ENCODE measurements at places on chromosomes 3 and 15.

GRCh38 chr15:92098869-92099268 lies 245.4 kb downstream of the SLCO3A1 start:
- no peak for DNase-seq

DNA sequence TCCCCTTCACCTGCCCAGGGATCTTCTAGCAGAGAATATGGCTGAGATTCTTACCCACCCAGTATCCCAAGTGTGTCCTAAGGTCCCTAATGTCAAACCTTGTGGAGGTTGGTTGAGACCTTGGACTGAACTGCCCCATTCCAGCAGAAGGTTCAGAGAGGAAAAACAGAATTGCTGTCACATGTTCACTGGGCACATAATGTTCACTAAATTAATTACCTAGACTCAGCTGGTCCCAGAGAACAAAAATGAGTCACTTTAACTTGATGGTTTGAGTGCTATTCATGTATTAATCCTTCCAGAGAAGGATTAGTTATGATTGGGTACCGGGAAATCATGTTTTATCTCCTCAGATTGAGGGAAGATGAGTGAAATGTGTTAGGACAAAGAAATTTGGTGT lies 171.3 kb upstream of the GADL1 start:
- DNase-seq = no peak

DNA sequence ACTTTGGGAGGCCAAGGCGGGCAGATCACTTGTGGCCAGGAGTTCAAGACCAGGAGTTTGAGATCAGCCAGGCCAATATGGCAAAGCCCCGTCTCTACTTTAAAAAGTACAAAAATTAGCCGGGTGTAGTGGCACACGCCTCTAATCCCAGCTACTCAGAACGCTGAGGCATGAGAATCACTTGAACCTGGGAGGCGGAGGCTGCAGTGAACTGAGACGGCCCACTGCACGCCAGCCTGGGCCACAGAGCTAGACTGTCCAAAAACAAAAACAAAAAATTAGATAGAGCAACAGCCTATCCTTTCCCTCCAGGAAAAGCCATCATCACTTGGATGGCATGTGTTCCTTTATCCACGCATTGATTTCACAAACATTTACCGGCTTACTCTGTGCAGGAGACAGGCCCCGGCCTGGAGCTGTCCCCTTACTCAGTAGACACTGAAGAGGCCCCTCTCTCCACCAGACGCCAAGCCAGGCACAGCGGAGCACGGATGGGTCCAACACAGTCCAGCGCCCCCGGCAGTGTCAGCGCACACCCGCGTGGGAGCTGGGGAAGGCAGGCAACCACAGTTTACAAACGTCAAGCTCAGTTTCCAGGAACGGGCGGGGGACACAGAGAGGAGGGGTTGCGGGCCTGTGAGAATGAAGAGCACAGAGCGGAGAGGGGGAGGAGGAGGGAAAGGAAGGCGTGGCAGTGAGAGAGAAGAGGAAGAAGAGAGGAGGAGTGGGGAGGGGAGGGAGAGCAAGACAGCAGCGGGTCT lies 3.1 kb downstream of the GP5 start:
- DNase-seq = peak; percentile 65

- peak; percentile 49 for DNase-seq
Observed at GRCh38 chr3:86695752-86696151, 295.2 kb downstream of the VGLL3 start.

DNA sequence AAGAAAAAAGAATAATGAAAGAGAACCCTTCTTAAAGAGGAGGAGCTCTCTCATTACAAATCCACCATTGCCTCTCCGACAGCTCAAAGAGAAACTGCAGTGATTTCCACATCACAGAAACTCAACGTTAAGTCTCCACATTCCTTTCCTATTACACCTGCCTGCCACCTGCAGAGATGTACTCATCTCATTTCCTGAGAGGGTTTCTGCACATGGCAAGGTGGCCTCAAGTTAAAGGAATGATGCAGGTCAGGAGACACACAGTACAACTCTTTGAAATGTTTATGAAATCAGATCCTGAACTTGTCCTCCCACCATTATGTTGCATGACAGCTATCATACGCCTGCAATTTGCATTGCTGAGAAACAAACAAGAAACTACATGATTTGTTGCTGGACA lies 458.4 kb upstream of the ADAMTS9 start:
- peak; percentile 50 for DNase-seq

DNA sequence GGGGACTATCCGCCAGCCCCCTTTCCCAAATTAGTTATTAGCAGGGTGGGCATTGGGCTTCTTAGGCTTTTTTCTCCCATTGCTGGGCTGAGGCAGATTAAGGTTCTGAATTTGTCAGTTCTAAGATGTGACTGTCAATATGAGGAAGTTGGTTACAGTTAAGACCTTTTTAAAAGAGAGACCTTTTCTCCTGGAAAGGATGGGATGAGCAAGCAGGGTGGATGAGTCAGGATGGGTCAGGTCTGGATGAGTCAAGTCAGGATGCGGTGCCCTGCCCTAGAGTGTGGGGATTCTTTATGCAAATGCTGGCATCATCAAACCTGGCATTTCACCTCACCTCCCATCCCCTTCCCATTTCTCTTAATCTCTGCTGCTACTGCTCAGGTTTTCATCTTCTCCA lies 1.9 kb downstream of the AEN start:
- no peak for DNase-seq

GRCh38 chr15:54884312-54884711 lies 312.4 kb downstream of the RSL24D1 start:
- no peak for DNase-seq

GRCh38 chr15:81216422-81216821 lies 19.7 kb downstream of the IL16 start:
- DNase-seq = no peak

GRCh38 chr3:55572816-55573215 lies 85.7 kb upstream of the WNT5A start:
- no peak for DNase-seq

DNA sequence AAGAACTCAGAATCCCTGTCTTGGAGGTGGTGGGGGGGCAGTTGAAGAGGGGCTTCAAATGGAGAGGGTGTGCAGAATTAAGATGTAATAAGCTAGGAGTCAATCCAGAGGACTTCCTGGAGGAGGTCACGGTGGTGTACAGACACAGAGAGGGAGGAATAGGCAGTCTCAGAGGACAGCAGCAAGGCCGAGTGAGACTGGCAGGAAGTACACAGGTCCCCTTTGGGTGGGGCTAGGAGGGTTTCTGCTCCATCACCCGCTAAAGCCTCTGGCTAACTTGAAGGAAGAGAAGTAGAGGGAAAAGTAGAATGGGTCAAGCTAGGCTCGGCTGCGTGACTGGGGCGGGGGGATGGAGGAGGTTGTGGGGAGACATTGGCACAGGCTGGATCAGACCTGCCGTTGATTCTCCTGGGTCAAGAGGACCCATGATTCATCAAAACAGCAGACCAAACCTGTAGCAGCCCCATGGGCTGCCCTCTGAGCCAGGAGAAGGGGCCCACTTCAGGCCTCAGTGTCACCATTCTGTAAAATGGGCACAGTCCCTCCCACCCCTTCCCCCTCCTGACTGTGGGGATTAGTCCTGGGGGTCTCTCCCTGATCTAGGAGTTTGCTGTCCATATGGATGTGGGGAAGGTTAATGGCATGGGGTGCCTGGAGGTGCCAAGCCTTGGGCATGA lies 16.9 kb downstream of the CSPG4 start:
- no peak for DNase-seq

- DNase-seq = no peak
Observed at GRCh38 chr3:54641226-54642014, 286.4 kb downstream of the LRTM1 start.

DNA sequence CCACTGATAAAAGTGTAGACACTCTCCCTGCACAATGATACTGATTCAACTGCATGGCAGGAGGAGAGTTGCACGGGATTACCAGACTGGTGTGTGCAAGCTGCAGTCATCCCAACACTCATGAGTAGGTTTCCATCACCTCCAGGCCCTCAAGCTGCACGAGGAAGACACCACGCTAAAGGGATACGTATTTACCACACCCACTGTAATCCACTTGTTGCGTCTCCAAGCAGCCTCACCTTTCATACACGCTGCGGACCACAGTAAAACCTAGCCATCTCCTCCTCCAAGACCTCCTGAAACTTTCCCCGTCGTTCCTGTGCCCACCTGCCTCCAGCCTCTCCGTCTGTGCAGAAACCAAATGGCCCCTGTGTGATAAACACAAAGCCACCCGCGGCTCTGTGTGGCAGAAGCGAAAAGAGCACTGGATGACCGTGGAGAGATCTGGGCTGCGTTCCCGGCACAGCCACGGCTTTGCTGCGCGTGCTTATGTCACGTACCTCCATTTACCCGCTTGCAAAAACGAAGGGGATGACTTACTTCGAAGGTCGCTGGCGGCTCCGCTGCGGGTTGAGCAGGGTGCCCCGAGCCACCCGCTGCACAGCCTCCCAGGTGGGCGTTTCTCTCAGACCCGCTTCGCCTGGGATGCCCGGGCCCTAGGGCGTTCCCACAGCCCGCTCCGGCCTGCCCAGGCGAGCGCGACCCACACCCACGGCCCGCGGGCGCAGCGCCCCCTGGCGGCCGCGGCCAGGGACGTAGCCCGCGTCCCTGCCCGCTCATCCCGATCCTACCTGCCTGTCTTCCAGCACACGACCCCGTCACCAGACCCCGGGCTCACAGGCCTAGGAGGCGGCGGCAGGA lies 643 bp downstream of the ABCC5 start:
- DNase-seq = peak; percentile 72

DNA sequence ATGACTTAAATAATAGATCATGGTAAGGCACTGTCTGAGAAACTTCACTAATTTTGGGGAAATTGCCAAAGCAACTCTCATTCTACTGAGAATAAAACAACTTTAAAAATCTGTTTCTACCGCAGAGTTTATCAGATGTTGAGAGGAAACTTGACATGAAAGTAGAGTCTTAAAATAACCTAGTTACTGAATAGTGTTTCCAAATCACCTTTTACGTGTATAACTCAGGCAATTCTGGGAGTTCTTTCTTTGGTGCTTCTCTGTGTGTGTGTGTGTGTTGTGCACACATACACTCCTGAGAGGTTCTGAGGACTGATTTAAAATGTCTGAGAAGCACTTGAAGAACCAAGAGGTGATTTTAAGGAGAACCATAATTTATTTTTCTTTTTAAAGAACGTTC lies 236.6 kb downstream of the SV2B start:
- DNase-seq = no peak

GRCh38 chr15:33013827-33014445 lies 180.6 kb downstream of the FMN1 start:
- DNase-seq = no peak

DNA sequence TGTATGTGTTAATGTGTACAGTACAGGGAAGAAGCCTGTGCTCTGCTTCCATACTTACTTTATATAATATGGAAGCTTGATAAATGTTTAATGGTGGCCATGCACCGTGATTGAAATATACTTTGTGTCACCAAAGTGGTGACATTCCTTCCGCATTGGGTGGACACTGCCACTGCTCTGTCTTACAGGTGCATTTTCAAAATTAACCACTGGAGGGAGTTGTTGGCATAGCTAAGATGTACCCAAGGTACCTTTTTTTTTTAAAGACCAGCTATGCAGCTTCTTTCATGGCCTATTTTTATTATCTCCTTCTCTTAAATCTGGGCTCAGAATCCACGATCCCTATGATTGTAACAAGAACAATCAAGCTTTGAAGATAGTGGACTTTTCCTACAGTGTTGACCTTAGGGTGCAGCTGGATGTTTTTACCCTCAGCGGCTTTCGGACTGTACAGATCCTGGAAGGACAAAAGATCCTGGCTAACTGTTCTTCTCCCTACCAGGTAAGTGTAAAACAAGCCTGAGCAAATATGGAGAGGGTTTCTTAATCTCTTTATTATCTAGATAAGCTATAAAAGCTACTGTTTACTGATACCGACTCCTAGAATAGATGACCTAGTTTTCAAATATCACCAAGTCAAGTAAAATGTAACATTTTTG lies 21.6 kb upstream of the PAK6 start:
- DNase-seq = no peak

- DNase-seq = no peak
Observed at GRCh38 chr3:47802734-47803479, at the start of gene DHX30. DHX30 (plus strand) TSS chr3:47803138; CDS start chr3:47810684, 7,546 bp downstream.

DNA sequence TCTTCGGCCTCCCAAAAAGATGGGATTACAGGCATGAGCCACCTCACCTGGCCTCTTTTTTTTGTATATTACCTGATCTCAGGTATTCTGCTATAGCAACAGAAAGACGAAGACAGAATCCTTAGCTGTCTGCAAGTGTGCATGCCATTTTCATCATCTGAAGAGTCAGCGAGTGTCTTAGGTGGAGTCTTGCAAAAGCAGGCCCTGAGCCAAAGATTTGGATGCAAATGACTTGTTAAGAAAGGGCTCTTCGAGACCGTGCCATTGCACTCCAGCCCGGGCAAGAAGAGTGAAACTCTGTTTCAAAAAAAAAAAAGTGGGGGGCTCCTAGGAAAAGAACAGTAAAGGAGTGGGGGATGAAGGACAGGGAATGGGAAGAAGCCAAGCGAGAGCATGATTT lies 10.2 kb upstream of the TRIM69 start:
- no peak for DNase-seq

DNA sequence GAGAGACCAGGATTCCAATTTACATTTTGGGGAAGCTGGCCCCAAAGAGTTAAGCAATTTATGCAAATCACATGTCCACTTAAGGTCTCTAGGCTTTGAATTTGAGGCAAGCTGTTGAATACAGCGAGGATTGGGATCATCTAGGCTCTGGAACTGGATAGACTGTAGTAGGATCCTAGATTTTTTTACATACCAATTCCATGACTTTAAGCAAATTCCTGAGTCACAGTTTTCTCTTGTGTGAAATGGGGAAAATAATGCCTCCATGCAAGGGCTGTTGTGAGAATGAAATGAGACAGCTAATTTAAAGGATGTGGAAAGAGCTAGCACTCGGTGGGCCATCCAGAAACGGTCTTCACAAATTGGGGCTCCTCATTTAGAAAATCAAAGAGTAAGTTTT lies 103.4 kb downstream of the MINAR1 start:
- no peak for DNase-seq

DNA sequence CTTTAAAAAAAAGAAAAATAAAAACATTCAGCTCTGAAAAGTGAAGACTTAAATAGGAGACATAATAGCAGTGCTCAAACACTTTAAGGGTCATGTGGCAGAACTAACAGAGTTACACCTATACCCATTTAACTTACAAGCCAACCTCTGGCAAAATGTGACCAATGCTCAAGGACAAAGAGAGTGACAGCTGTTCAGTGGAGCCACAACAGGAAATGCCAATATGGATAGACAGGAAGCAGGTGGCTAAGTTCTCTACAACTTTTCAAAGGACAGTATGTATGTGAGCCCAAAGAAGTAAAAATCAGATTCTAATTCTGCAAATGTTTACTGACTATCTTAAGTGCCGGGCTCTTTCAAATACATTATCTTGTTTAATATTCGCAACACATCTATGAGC lies 3.4 kb downstream of the TMCC1 start:
- no peak for DNase-seq

GRCh38 chr3:81829937-81830336 lies 68.5 kb upstream of the GBE1 start:
- no peak for DNase-seq
